GM23338 (cell line): ENCODE measurements at places on chromosomes 16 and 17.
A peak's percentile ranks its signal among the peaks of the same experiment; 100 is the strongest.

GRCh38 chr17:37312137-37312923, 63.5 kb upstream of the C17orf78 start:
- peak; percentile 37 for DNase-seq

DNA sequence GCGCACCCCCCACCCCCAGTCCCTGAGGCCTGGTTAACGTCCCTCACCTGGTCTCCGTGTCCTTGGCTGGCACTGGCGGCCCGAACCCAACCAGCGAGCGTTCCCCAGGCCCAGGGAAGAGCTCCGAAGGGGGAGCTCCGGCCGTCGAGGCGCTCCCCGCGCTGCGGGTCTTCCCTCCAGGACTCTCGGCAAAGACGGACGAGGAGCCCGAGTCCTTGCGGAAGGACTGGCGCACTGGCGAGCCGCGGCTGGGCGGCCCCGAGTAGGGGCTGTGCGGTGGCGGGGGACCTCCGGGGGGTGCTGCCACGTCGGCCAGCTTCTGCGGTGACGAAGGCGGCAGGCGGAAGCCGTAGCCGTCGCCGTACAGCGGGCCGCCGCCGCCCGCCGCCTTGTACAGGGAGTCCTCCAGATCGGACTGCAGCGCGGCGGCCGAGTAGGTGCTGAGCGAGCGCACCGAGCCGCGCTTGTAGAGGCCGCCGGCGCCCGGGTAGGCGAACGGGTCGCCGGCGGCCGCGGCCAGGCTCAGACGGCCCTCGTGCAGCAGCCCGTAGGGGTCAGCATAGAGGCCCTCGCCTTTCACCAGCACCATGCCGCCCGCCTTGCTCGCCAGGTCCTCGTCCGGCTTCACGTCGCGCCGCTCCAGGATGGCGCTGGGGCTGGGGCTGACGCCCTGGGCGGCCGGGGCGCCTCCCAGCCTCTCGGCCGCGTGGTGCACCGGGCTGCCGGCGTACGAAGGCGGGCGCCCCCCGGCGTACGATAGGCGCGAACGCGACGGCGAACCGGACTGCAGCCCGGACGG, 44.1 kb downstream of the SRCIN1 start:
- DNase-seq: peak; percentile 70

GRCh38 chr17:19385521-19385983, 1.4 kb downstream of the MFAP4 start:
- no peak for DNase-seq

DNA sequence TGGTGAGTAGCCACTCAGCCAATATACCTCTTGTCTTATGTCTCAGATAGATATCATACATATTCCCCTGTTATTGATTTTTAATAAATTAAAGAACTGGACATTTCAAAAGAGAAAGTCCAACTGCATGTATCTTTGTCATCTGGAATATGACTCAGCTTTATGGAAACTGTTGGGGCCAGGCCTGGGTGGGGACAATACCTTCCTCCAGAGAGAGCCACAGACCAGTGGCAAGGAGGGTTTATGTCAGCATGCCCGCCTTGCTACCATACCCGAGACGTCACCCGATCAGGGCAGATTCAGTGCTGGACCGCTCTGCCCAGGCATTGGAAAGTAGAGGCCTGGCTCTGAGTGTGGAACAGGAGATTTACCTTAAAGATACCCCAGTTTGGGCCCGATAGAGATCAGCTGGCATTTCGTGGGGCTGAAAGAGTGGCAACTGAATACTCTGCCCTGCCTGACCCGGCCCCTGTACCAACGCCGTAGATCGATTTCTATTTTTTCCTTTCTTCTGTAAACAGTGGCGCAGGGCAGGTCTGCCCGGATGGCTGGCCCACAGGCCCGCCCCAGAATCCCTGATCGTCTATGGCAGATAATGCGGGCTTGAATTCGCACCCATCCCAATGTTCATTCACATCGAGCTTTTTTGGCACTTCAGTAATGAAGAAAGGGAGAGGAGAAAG, 158.6 kb downstream of the SALL1 start:
- no peak for DNase-seq

DNA sequence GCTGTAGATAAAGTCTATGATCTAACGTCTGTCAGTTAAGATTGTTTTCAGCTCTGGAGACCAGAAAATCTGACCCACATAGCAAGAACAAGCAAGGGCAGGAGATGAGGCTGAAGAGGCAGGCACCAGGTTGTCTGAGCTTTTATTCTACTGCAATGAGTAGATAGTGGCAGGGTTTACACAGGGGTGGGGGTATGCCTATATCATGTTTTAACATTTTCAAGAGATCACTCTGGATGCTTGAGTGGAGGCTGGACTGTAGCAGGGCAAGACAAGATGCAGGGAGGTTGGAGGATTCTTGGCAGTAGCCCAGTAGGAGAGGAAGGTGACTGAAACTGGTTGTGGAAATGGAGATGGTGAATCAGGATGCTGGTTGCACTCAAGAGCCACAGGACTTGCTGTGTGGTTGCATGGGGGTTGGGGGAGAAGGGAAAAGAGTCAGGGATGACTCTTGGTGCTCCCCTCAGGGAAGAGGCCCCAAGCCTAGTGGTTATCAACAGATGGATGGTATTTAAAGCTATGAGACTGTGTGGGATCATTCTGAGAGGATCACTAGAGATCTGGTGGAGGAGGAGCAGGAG, 143.1 kb upstream of the KCNJ18 start:
- no peak for DNase-seq

DNA sequence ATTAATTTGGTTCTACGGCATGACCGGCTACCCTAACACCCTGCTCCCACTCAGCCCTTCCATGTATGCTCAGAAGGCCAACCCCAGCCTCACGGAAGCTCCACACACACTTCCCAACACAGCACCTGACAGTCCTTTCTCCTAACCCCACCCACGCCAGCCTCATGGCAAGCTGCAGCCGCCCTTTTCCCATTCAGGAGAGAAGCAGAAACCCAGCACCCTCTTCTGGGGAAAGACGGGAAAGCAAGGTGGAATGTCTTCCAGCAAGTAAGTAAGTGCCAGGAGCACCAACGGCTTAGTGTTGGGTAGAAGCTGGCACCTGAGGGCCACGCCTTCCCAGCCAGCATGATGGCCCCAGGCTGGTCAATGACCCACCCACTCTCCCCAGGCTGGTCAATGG, 32.1 kb downstream of the ABR start:
- peak; percentile 92 for DNase-seq

DNA sequence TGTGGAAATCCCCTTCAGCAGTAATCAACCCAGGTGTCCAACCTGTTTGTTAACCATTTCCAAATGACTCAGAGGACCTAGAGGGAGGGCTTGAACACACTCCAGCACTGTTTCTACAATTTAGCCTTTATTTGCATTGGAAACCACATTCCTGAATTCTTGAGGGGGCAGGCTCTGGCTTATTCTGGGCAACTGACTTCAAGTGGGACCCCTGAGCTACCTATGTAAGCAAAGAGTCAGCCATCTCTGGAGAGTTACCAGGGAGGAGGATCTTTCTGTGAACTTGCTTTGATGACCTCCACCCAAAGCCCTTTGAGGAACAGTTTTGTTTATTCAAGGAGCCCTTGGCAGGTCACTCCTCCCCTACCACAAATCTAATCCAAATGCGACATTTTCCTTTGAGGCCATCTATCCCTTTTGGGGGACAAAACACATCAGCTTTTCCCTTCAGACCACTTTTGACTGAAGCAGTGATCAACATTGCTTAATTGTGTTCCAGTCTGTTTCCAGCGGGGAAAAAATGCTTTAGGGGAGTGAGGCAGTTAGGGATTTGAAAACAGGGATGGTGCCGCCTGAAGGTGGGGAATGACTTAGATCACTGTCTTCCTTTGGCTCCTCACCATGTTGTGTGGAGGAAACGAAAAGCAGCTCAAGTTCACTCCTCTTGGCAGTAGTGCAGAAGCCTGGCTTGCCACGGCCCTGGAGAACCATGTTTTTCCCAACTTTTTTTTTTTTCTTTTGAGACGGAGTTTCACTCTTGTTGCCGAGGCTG, 46.2 kb downstream of the TUBD1 start:
- peak; percentile 62 for DNase-seq
